ENCODE measurements at places on chromosomes 7 and 10.

- no peak for DNase-seq
Measured at GRCh38 chr7:859359-860030, 16.9 kb upstream of the GET4 start.

DNA sequence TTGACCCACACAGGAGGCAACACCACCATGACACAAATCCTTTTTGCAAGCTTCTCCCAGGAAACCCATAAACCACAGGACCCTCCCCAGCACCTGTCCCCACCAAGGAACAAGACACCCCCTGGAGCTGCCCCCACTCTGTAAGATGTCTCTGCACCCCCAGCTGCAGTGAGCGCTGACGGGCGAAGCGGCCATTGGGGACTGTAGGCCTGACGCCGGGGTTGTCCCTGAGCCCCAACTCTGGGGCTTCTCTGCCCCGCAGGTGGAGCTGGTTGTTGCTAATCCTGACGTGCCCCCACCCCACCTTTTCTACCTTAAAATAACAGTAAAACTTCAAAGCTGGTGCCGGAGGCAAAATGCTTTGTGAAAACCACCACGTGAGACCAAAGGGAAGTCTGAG lies 94.7 kb upstream of the PPP2R2D start:
- no peak for DNase-seq

DNA sequence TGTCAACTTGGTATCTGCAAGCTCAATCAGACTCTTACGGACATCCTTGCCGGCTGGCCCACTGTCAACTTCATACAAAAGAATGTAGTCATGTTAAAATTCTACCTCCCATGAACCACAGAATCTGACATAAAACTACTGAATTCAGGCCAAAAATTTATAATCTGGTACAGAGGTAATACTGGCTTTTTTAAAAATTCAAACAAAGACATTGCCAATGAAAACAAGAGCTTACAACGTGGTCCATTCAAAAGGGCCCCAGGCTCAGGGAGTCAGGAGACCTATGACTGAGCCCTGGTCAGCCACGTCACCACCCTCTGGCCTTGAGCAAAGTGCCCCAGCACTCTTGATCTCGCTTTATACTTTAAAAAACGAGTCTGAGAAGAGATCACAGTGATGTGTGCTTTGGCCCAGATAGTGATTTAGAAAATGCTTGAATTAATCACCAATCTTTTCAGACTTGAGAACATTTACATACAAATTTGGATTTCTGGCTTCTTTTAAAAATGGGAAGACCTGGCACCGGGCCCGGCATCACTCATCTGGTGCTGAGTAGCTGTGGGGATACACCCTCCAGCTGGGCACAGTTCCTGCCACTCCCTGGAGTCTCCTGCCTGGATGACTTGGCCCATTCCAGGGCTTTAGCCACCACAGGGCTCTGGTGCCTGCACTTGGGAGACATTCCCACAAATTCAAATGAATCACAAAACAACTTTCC lies 94.1 kb downstream of the PIP4K2A start:
- DNase-seq, result no peak

DNA sequence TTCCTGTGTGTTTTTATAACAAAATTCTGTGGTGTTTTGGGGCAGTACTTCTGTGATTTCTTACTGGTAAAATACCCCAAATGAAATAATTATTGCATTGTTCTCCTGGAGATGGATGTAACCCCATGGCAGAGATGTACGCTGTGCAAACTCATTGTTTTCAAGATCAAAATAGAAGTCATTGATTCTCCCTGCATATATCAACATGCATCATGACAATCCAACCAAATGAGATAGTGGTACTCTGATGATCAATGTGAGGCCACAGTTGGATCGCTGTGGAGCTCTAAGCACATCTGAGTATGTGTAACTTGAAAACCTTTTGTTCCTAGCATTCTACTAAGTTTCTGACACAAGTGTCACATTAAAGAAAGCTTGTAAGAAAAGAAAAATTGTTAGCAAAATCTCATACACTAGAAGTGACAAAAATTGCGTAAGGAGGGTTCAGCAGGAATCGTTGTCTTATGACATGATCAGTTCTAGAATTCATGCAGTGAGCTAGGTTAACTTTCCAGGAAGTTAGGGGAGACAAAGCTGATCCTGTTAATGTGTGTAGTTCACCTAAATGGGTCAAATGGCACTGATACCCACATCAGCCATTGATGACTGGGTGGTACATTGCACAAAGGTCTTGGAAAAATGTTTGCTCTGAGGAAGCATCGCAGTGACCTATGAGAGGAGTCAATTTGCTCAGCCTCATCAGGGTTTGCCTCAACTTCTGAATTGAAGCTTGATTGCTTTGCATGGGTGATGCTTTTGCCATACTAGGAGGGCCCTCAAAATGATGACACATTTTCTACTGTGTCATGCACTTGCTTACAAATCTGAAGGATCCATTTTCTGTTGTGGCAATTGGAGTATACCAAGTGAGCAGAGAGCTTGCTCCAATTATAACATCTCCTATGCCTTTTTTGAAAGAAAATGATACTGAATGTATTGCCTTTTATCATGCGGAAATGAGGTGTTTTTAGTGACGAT lies 145.1 kb downstream of the PLXDC2 start:
- DNase-seq, result no peak

DNA sequence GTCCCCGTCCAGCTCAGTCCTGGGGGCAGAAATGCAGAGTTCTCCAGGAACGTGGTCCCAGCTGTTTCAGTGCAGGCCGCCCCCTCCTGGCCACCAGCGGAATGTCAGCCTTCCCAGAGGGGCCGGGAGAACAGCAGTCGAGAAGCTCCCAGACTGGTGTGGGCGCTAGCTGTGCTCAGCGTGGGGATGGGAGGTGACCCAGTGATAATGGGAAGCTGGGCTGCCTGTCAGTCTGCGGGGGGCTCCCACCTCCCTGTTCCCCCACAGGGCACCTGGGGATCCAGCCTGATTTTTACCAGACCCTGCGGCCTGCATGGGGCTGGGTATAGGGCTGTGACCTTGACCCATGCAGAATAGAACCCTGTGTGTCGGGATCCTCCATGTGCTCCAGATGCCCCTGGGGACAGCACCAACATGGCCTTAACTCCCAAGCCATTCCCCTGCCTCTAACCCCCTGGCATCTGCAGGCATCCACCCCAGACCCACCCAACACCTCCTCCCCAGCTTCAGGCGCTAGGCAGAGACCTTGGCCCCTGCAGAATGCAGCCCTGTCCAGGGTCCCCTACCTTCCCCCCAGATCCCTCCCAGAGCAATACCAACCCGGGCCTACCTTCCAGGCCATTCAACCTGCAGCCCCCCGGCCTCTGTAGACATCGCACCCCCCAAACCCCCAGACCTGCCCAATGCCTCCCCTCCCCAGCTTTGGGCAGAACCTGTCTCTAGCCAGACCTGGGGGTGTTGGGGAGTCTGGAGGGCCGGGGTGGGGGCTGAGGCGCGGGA lies 880 bp upstream of the ELN start:
- DNase-seq, result no peak
